SW 1271 (cell line): ENCODE measurements at places on chromosomes 3 and 15.

GRCh38 chr3:146503461-146504202 lies 34.3 kb upstream of the PLSCR2 start:
- no peak for DNase-seq

GRCh38 chr3:187966636-187967406 lies 187.1 kb upstream of the LPP start:
- no peak for DNase-seq

GRCh38 chr3:196166741-196167140 lies 44.5 kb downstream of the ZDHHC19 start:
- no peak for DNase-seq

DNA sequence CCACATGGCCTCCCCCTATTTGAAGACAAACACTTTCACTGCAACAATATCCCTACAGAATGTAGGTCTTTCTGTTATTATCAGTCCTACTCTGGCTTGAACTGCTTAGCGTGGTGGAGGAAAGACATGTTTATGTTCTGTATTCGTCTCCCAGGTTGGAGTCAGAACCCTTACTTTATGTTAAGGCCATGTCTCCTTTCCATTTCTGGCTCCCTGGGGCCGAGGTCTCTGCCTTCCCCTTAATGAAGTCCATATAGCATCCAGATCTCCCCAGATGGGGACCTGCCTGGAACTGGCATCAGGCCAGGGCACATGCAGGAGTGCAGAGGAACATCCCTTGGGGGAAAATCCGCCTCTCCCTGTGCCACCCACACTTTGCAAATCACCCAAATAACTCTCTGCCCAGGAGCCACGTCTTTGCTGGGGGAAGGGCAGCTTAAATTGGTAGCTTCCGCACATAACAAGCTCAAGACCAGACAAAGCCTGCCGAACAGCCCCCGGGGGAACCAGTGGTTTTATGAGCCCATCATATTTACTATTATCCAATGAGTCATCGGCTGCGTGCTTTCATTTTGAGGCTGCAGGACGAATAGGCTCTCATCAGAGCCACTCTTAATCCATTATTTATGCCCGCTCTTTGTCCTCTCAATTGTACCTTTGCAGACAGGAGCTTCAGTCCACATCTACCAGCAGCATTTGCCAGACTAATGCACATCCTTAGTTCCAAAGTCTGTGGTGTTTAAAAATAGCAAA lies 237.0 kb downstream of the UACA start:
- no peak for DNase-seq

- no peak for DNase-seq
Observed at GRCh38 chr15:85692873-85693272, 101.9 kb downstream of the KLHL25 start.

- no peak for DNase-seq
Observed at GRCh38 chr3:137099364-137100219, 141.8 kb downstream of the IL20RB start.

DNA sequence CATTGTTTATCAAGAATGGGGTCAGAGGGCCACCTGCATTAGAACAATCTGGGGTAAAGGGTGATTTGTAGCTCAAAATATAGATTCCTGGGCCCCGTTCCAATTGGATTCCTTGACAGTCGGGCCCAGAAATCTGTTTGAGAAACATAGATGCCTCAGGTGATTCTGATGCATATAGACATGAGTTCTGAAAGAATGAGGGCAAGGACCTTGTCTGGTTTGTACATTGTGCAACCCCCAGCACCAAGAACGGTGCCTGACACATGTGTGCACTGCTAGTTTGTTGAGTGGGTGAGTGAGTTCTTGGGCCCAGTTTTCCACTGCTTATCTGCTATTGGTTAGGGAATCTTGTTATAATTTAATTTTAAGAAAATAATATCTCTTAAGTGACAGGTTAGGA lies 16.6 kb downstream of the CRYBG3 start:
- DNase-seq = no peak

DNA sequence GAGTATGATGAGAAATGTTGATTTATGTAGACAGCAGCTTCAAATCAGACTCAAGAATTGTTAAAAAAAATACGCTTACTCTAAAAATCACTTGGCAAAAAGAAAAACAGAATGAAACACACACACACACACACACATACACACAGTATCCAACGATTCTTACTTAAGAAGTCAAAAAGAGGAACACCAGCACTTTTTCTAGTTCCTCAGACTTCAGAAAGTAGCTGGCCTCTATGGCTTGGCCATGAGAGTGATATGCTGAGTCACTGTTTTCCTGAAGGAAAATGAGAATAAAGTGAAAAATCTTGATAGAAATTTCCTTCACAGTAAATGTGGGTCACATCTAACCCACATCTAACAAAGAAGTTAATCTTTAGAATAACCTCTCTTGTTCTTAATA lies 22.1 kb downstream of the CNTN3 start:
- DNase-seq = no peak

DNA sequence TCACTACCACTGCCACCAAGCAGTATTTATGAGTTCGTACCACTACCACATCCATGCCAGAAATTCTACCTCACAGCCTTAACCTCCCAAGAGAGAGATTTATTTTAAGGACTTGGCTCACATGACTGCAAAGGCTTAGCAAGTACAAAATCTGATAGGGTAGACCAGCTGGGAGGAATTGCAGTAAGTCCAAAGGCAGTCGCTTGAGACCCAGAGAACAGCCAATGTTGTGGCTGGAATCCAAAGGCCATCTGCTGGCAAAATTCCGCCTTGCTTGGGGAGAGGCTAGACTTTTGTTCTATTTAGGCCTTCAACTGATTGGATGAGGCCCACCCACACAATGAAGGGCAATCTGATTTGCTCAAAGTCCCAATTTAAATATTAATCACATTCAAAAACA lies 101.4 kb upstream of the STT3B start:
- DNase-seq = no peak

GRCh38 chr3:27960133-27960532 lies 238.0 kb upstream of the EOMES start:
- no peak for DNase-seq

DNA sequence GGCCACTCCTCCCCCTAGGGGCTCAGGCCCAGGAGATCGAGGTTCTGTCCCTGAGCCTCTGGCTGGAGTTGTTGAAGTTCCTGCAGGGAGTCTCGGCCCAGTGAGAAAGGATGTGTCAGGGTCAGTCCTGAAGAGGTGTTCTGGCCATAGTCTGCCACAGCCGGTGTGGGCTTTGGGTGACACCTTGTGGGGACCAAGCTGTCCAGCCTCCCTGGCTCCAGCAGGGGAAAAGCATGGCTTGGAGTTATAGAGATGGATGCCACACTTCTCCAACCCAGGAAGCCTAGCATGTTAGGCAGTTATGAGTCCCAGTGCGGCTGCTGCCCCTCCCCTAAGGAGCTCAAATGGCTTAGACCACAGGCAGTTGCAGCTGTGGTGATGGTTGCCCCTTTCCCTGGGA lies 945.6 kb upstream of the GBE1 start:
- DNase-seq = no peak

GRCh38 chr3:101665851-101666250 lies 11.1 kb downstream of the ZBTB11 start:
- DNase-seq = no peak

- no peak for DNase-seq
Observed at GRCh38 chr15:71807691-71808091, 2.7 kb upstream of the NR2E3 start.

GRCh38 chr3:56810577-56811545 lies 9.1 kb upstream of the ARHGEF3 start:
- DNase-seq = no peak

DNA sequence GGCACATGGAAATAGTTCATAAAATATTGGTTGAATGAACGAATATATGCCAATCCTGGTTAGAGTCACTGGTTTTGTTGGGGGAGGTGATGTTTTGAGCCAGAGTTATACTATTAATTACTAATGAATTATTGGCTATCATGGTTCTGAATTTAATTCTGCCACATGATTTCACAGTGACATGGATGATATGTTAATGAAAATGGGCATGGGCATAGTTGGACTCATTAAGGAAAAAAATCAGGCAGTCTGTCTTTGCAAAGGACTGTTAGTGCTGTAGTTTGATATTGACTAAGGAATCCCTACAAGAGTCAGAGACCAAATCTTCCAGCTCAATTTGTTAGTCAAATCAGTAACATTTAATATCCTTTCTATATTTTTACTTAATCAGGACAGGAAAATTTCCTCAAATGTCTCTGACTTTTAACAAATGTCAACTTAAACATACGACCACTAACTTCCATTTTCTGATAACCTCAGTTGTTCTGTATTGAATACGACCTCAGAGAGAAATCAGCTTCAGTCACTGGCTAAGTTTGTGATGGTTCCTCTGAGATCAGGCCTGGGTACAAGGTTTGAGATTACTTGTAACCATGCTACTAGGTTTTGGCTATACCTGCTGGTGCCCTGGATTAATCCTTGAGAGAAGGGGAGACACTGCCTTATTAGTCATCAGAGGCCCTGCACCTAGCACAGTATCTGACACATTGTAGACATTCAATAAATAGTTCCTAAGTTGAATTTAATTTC lies 13.3 kb downstream of the NFKBIZ start:
- no peak for DNase-seq

GRCh38 chr3:126493739-126494138 lies 18.0 kb upstream of the ZXDC start:
- DNase-seq = no peak

DNA sequence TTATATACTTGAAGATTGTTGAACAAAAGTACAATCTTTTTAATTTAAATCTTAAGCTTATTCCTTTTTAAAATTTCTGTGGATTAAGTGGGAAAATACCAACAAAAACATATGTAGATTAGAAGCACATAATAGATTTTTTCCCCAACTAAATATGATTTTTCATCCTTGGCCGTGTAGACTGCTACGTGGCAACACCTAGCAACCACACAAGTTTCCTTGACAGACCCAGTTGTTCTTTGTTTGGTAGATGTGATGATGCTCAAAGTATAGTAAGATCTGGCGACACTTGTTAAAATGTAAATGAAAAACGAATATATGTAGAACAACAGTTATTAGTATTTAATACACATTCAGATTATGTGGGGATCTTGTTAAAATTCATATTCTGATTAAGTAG lies 271.0 kb upstream of the ROBO2 start:
- no peak for DNase-seq

- DNase-seq = no peak
Observed at GRCh38 chr3:102511639-102512038, 76.8 kb downstream of the ZPLD1 start.

DNA sequence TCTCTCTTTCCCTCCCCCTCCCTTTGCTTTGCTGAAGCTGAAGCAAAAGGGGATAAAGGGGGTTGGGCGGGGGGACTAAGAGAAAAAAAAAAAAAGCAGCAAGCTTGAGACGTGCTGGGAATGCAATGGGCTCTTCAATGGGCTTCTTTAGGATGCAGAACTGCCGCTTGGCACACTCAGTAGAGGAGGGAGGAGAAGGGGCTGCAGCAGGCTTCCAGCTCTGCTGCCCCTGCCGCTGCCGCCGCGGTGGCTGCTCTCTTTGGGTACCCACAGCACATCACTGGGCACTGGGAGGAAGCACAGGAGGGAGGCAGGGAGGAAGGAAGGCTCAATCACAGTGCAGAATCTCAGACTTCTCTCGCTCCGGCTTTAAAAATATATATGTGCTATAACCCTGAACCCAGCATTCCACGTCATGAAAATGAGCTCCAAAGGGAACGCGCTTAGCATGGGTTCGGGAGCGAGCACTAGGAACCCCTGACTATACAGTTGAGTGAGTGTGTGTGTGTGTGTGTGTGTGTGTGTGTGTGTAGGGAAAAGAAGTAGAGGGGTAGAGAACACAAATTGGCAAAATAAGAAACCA lies 3.5 kb downstream of the SLITRK3 start:
- no peak for DNase-seq

- no peak for DNase-seq
Observed at GRCh38 chr15:79549196-79549595, 117.1 kb downstream of the MINAR1 start.

- no peak for DNase-seq
Observed at GRCh38 chr15:79956354-79956939, 14.5 kb downstream of the BCL2A1 start.

DNA sequence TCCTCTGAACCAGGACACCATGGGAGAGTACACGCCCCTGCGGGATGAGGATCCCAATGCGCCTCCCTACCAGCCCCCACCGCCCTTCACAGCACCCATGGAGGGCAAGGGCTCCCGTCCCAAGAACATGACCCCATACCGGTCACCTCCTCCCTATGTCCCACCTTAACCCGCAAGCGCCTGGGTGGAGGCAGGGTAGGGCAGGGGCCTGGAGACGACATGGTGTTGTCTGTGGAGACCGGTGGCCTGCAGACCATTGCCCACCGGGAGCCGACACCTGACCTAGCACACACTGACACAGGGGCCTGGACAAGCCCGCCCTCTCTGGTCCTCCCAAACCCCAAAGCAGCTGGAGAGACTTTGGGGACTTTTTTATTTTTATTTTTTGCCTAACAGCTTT lies 21.2 kb upstream of the BSN start:
- DNase-seq = no peak

DNA sequence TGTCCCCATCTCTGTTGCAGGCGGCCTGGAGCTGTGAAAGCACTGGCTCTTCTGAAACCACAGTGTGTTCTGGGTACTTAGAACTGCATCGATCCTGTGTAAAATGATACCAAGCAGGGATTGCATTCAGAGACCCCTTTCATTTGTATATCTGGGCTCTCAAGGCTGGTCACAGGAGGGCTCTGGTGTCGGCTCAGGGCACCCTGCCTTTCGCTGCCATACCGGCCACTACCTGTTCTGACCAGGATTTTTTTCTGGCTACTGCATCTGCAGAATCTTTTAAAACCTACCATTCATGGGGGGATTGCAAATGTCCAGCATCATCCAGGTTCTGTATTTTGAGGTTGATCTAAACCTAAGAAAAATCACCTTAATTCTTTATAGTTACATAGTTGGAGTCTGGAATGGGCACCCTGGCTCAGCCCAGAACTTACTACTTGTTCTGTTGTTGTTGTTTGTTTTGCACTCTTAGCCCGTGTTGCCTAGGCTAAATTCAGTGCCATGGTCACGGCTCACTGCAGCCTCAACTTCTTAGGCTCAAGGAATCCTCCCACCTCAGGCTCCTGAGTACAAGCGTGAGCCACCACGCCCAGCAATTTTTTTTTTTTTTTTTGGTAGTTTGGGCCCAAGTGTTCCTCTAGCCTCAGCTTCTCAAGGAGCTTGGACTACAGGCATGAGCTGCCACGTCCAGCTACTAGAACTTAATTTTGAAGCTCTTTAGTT lies 52.7 kb downstream of the TRIM71 start:
- no peak for DNase-seq

- DNase-seq = no peak
Observed at GRCh38 chr3:180870008-180870699, 42.3 kb upstream of the FXR1 start.

- peak; percentile 40 for DNase-seq
Observed at GRCh38 chr15:68818769-68819494, 1.8 kb downstream of the ANP32A start.

- no peak for DNase-seq
Observed at GRCh38 chr15:48800245-48800644, 10.6 kb downstream of the CEP152 start.

- DNase-seq = no peak
Observed at GRCh38 chr15:83435202-83435601, 11.9 kb upstream of the SH3GL3 start.

DNA sequence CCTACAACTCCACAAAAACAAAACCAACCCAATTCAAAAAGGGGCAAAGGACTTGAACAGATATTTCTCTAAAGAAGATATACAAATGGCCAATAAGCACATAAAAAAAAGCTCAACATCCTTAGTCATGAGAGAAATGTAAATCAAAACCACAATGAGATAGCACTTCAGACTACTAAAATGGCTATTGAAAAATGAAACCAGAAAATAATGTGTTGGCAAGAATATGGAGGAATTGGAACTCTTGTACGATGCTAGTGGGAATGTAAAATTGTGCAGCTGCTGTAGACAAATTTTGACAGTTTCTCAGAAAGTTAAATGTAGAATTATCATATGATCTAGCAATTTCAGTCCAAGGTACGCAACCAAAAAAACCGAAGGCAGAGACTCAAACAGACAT lies 29.0 kb downstream of the KY start:
- no peak for DNase-seq
